ENCODE measurements at places on chromosomes 13 and 19.

DNA sequence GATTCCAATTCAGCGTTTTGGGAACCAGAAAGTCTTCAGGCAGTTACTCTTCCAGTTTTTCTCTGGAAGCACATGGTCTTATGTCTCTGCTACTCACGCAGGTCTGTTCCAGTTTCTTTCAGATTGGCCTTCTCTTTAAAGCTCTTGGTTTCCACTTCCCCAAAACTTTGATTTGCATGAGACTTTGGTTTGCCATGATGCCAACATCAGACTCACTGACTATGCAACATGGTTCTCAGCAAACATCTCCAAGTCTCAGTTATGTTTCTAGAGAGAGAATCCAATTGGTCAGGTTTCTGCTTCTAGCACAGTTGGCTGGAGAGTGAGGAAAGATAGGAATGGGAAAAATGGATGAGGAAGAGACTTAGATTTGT lies 3.1 kb downstream of the AKAP11 start:
- no peak for DNase-seq

DNA sequence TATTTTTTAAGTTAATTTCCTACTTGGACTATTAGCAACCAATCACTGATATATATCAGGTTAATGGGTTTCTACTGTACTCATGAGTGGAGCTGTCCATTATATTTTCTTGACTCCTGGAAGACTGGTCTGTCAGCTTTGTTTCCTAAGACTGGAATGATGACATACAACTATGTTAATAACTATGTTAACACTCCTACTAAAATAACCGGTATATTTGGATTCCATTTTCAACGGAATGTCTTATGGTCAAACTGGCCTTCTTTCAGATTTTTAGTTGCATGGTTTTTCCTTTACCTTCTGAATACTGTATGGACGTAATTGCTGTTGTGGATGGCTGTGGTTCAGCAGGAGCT lies 45.8 kb upstream of the GPI start:
- no peak for DNase-seq

- no peak for DNase-seq
Measured at GRCh38 chr13:48185018-48185417, 48.0 kb upstream of the ITM2B start.

- DNase-seq: no peak
Measured at GRCh38 chr19:45066921-45067661, 9.2 kb downstream of the ZNF296 start.

- no peak for DNase-seq
Measured at GRCh38 chr19:41694831-41695635, 7.0 kb upstream of the CEACAM7 start.

Measured in DMS153 (cell line).